ENCODE measurements at places on chromosomes 1 and 21. TPM values are rescaled to one million over a fixed set of nuclear protein-coding genes. Genes with fewer than 3 reads are reported as not detected.

GRCh38 chr1:10588640-10589039 lies 113.9 kb downstream of the PEX14 start:
- H3K27ac ChIP-seq, result no peak overlapping the region
- H3K36me3 ChIP-seq, result no peaks in the 10 kb centered on the region
- H3K4me3 ChIP-seq, result no peak overlapping the region
- peaks cover 2% of the 10 kb centered on the region for H3K4me1 ChIP-seq

GRCh38 chr1:200971955-200972711 lies 51.4 kb downstream of the KIF21B start:
- H3K27ac ChIP-seq, result no peak overlapping the region
- H3K27me3 ChIP-seq, result no peaks in the 10 kb centered on the region
- peaks cover 78% of the 10 kb centered on the region for H3K36me3 ChIP-seq
- H3K4me1 ChIP-seq, result no peaks in the 10 kb centered on the region

GRCh38 chr1:146020058-146021049 lies 1.2 kb downstream of the HJV start:
- H3K27me3 ChIP-seq, result peaks cover 73% of the 10 kb centered on the region
- no peak for DNase-seq
- H3K4me3 ChIP-seq, result no peak overlapping the region
- H3K36me3 ChIP-seq, result no peaks in the 10 kb centered on the region
- H3K4me1 ChIP-seq, result peaks cover 9% of the 10 kb centered on the region

- H3K4me3 ChIP-seq, result no peak overlapping the region
Observed at GRCh38 chr21:24093032-24093431, 1514.2 kb downstream of the MRPL39 start.

DNA sequence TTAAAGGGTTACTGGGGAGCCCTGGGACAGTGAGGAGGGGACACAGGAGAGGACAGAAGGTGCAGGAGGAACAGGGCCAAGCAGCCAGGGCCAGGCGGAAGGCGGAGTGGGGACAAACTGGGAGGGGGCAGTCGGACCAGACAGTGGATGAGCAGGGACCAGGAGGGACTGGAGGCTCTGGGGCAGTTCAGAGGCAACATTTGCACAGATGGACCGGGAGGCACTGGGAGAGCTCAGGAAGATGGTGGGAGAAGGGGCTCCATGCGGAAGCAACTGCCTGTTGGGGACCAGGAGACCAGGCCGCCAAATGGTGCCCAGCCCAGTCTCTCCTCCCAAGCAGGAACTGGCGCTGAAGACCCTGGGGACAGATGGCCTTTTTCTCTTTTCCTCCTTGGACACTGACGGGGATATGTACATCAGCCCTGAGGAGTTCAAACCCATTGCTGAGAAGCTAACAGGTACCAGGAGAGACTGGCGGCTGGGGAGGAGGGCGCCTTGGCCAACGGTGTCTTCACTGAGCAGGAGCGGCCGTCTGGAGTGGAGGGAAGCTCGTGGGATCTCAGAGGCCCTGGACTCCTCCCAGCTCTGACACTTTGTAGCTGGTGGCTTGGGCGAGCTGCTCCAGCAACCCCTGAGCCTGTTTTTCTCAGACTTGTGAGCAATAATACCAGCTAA lies 847 bp downstream of the SELENON start:
- no peak for DNase-seq
- peak overlapping the region; percentile 70 for H3K4me3 ChIP-seq
- H3K27me3 ChIP-seq, result peaks cover 14% of the 10 kb centered on the region
- peaks cover 54% of the 10 kb centered on the region for H3K4me1 ChIP-seq
- no peak overlapping the region for H3K27ac ChIP-seq

DNA sequence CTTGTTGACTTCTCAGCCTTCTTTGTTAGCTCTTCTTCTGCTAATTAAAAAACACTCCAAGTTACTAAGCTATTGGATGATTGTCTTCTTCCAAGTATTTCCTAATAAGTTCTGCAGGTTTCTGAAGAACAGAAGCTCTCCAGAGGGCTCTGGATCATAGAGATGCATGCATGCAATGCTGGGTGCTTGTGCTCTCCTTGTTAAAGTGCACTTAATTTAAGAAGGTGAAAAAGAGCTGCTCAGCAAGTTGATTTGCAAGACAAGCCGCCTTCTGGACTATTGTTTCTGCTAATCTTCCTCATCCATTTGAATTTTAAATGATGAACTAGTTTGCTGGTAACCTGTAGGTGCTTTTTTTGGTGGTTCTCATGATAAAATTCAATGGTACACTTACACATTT lies 16.1 kb downstream of the RRP15 start:
- no peaks in the 10 kb centered on the region for H3K36me3 ChIP-seq
- H3K4me3 ChIP-seq, result no peak overlapping the region
- no peaks in the 10 kb centered on the region for H3K27me3 ChIP-seq
- DNase-seq, result no peak
- H3K27ac ChIP-seq, result no peak overlapping the region

LMOD1 gene
- total RNA-seq, result not detected

- no peak overlapping the region for H3K27ac ChIP-seq
- H3K4me3 ChIP-seq, result no peak overlapping the region
- DNase-seq, result no peak
- H3K36me3 ChIP-seq, result peaks cover 42% of the 10 kb centered on the region
Observed at GRCh38 chr1:153771261-153771660, 3.9 kb upstream of the SLC27A3 start.

SYNC gene
- not detected for total RNA-seq

SELL gene
- total RNA-seq, result 297 TPM

DNA sequence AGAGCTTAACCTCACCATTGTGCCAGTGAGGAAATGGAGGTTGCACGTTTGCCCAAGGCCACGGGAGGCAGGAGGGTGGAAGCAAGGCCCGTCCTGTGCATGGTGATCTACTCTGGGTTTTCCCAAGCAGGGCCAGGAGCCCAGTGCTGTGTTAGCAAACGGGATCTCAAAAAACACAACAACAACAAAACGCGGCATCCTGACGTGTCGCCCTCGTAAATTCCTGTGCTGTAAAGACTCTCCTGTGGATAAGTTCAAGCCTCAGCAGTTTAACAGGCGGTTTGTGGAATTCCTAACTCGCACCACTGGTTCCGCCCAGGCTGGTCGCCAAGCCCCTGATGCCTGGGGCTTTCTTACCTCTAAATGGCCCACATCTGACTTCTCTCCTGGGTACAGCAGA lies 39.1 kb downstream of the TFF3 start:
- no peaks in the 10 kb centered on the region for H3K4me1 ChIP-seq
- H3K27ac ChIP-seq, result no peak overlapping the region
- H3K27me3 ChIP-seq, result no peaks in the 10 kb centered on the region
- no peak overlapping the region for H3K4me3 ChIP-seq
- DNase-seq, result no peak

GRCh38 chr1:81155131-81155530 lies 645.6 kb upstream of the ADGRL2 start:
- H3K27me3 ChIP-seq, result no peaks in the 10 kb centered on the region
- no peak overlapping the region for H3K4me3 ChIP-seq
- no peak for DNase-seq

DNA sequence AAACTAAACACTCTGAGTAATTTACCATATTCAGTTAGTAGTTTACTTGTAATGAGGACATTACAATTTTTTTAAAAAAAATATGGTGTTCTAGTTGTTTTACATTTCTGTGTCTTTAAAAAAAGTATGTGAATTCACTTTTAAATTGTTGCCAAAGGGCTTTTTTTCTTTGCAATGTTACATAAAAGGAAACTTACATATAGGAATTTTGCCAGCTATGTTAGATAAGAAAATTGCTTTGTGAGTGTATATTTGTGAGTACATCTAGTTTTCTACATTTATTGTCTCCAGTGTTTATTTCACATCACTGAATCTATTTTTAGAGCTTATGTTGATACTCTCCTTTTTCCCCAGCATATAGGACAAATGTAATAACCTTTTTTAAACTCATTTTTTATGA lies 206.8 kb downstream of the GPR52 start:
- DNase-seq, result no peak
- no peak overlapping the region for H3K4me3 ChIP-seq
- H3K36me3 ChIP-seq, result no peaks in the 10 kb centered on the region
- no peaks in the 10 kb centered on the region for H3K27me3 ChIP-seq

PROK1 gene
- not detected for total RNA-seq

SMPDL3B gene
- total RNA-seq, result 0.76 TPM

PRMT2 gene
- total RNA-seq, result 102 TPM

DNA sequence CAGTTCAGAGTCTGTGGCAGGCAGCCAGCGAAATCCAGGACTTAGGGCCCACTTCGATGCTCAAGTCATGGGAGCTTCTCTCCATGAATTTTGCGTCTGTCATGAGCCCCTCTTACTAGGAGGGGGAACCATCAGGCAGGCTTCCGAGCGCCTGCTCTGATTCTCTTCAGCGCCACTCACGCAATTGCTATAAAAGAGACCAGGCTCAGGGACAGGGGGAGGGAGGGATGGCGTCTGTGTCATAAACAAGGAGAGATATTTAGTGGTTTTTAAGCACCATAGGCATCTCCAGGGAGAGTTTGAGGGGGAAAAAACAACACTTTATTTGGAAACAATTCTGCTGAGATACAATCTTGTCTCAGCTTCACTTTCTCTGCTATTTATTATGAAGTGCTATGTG lies 60.6 kb downstream of the NAV1 start:
- H3K4me3 ChIP-seq, result no peak overlapping the region
- H3K4me1 ChIP-seq, result no peaks in the 10 kb centered on the region
- H3K27ac ChIP-seq, result no peak overlapping the region
- H3K36me3 ChIP-seq, result no peaks in the 10 kb centered on the region

- H3K36me3 ChIP-seq, result peaks cover 3% of the 10 kb centered on the region
- peak overlapping the region; percentile 64 for H3K4me3 ChIP-seq
- H3K27ac ChIP-seq, result peak overlapping the region; percentile 91
- peaks cover 97% of the 10 kb centered on the region for H3K4me1 ChIP-seq
- DNase-seq, result peak; percentile 91
Observed at GRCh38 chr1:117656202-117656641, 50.4 kb downstream of the TENT5C start.

DNA sequence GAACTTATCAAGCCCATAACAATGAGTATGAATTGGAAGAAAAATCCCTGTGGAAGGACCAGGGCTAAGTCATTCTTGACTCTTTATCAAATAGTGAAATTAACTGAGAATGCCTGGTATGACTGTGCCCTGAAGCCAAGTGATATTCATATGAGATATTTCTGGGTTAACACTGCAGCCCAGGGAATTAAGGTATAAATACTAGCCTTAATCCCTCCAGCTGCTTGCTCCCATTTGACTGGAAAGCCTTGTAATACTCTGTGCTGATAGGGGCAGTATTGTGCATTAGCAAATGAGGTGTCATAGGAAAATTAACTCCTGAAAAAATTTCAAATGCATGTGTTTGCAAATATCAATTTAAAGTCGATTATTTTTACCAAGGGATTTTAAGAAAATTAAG lies 568.8 kb downstream of the LMO4 start:
- H3K27ac ChIP-seq, result no peak overlapping the region
- H3K4me3 ChIP-seq, result no peak overlapping the region
- no peak for DNase-seq
- no peaks in the 10 kb centered on the region for H3K36me3 ChIP-seq

KIF26B gene
- not detected for total RNA-seq

DNA sequence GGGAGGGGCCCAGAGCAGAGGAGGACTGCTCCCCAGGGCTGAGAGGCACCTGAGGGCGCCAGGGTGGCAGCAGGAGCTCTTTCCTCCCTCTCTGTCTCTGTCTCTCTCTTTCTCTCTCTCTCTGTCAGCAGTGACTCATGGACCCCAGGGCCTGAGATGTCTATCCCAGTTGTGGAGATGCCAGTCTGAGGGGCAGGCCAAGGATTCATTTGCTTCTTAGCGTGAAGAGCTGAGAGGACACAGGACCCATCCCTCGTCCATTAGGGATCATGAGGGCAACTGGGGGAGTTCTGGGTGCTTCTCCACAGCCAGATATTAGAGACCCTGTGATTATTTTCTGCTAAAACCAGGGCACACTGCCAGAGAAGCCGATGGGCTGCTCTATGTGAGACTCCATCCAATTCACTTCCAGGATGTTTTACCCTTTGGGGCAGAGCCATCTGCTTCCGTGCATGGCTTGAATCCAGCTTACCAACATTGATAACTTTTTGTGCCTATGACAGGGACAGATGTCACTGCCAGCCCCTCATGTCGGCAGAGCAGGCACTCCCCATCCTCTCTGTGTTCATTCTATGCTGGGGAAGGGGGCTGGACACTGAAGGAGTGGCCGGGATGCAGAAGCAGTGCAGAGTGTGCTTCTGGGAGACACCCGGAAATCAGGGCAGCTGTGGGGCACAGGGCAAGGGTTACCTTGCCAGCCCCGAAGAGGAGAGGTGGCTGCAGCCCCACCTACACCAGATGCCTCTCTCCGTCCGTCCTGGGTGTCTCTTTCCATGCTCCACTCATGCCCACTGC lies 4.1 kb upstream of the PCBP3 start:
- H3K4me1 ChIP-seq, result peaks cover 15% of the 10 kb centered on the region
- H3K27me3 ChIP-seq, result peaks cover 7% of the 10 kb centered on the region
- no peak overlapping the region for H3K27ac ChIP-seq
- no peak overlapping the region for H3K4me3 ChIP-seq
- DNase-seq, result no peak
- no peaks in the 10 kb centered on the region for H3K36me3 ChIP-seq

CDC73 gene
- 62.0 TPM for total RNA-seq

PSEN2 gene
- 4.9 TPM for total RNA-seq

GRCh38 chr1:200636681-200637080 lies 16.1 kb upstream of the KIF14 start:
- no peak overlapping the region for H3K4me3 ChIP-seq
- H3K27ac ChIP-seq, result no peak overlapping the region
- peaks cover 4% of the 10 kb centered on the region for H3K36me3 ChIP-seq
- H3K27me3 ChIP-seq, result no peaks in the 10 kb centered on the region
- DNase-seq, result no peak

Data from activated CD4-positive, alpha-beta memory T cell treated with anti-CD3 and anti-CD28 coated beads, Interleukin-2, amount 10 ng/mL, durations not matched to agents 7 days and 5 days (primary cell).